Stimulated activated CD4-positive, alpha-beta T cell treated with anti-CD3 and anti-CD28 coated beads, Interleukin-1b, Interleukin-23, amount 100 ng/mL, for 1 hour (primary cell): ENCODE measurements at places on chromosomes 13 and 19.

- no peak for DNase-seq
Observed at GRCh38 chr13:35994131-35994966, 136.8 kb downstream of the DCLK1 start.

GRCh38 chr19:33256261-33256660, 30.6 kb upstream of the SLC7A10 start:
- DNase-seq = no peak

DNA sequence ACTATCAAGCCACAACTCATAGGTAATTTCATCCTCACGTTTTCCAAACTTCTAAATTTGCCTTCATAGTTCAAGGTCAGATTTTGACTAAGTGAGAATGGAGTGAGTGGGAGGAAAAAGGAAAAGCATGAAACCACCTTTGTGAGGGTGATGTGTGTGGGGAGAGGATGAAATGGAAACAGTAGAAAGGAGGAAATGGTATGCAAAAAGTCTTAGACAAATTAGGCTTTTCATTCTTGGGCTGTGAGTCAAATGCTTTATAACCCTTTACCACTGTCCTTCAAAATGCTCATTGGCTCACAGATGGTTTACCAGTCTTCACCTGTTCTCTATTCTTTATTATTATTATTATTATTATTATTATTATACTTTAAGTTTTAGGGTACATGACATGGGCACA, 127.2 kb downstream of the RAP2A start:
- no peak for DNase-seq

DNA sequence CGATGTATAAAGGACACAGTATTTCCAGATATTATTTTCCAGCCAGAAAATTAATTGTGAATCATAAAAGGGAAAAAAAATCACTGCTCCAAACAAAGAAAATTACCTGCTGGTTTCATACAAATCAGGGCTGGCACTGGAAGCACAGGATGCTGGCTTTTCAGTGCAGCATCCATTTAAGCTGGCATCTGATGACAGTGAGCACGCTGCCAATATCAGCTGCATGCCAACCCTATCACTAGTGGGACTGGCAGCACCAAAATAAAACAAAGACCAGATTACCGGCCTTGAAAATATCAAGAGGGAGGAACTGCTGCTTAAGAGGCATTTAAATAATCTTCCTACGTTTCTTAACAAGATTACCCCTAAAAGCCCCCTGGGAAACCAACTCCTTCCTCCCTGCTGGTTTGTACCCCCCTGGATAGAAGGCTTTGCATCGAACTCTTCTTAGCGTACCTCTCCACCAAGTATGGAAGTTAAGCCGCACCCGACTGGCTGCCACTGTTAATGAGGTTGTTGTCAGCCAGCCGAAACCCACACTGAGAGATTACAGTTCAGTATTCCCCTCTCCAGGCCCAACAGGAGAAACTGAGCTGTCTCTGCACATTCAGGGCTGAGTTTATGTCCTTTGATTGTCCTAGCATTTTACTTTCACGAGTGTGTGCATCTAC, 257.8 kb downstream of the EFNB2 start:
- DNase-seq = no peak

GRCh38 chr19:4444765-4445741, 12.5 kb downstream of the UBXN6 start:
- DNase-seq = no peak

DNA sequence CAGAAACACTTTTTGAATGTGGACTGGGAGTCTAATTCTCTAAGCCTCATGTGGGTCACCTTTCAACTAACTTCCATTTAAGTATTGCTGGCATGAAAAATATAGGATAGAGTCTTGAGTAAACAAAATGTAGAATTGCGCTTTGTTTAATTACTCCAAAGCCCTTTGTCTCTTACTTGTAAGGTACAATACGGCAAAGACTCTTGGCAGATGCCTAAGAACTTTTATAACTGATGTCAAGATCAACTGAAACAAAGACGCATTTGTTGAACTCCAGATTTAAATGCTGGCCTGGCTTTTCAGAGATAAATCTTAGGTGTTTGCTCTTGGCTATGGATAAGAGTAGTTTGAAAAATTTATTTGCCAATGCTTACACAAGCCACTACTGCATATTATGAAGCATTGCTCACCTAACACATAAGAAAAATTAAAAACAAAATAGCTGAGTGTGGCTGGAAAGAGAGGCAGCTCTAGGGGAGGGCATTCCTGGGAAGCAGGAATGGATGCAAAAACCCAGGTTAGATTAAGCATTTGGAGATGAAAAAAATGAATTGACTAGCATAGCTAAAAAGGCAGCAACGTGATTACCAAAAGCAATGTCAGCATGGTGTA, 107.3 kb upstream of the STARD13 start:
- no peak for DNase-seq
